Left renal cortex interstitium (tissue), 4 donors: ENCODE measurements at places on chromosomes 3 and 15.

- no peak for DNase-seq
Measured at GRCh38 chr15:91227766-91228165, 127.7 kb downstream of the SV2B start.

GRCh38 chr3:108505811-108506210 lies 4.6 kb downstream of the MYH15 start:
- DNase-seq, result no peak

DNA sequence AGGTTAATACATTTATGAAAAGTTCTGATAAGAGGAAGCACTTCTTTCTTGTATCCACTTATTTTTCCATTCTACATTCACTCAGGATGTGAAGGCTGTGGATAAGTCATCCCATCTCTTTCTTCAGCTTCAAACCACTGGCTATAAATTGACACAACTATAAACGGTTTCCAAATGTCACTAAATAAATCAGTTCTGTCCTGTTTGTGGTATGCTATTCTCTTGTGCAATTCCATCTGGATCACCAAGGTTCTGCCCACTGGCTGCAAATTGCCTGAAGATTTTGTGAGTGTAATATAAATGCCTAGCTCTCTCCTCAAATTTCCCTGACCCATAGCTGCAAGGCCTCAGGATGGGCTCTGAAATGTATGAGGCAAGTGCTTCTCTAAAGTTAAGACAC lies 7.1 kb upstream of the LMOD3 start:
- DNase-seq, result no peak

GRCh38 chr3:30501526-30501925 lies 104.9 kb upstream of the TGFBR2 start:
- no peak for DNase-seq

DNA sequence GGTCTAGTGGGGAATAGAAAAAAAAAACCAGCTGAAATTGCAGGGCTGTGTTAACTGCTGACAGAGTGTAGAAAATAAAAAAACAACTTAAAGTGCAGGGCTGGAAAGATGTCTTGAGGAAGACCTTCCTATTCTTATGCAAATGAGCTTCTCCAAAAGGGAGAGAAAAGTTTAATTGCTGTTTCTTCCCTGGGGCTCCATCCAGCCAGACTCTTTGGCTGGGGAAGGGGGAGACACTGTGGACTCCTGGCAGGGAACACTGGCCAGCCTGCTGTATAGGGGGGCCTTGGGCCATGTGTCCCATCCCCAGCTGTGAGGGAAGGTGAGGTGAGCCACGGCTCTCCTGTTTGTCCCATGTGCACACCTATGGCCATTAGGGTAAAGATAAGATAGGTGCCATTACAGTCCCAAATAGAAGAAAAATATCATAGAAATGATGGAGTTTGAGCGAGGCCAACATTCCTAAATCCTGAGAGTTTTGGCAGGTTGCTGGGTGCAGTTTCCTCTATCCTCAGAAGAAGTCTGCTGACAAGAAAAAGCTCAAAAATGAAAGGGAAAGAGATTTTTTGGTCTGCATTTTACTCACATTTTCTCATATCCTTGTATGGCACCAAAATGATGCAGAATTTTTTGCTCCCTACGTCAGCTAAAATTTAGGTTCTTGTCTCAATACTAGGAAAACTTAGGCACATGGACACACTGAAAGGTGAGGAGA lies 901.7 kb downstream of the PLOD2 start:
- DNase-seq, result no peak
